ENCODE measurements at places on chromosomes 5 and 9.
A peak's percentile ranks its signal among the peaks of the same experiment; 100 is the strongest.

DNA sequence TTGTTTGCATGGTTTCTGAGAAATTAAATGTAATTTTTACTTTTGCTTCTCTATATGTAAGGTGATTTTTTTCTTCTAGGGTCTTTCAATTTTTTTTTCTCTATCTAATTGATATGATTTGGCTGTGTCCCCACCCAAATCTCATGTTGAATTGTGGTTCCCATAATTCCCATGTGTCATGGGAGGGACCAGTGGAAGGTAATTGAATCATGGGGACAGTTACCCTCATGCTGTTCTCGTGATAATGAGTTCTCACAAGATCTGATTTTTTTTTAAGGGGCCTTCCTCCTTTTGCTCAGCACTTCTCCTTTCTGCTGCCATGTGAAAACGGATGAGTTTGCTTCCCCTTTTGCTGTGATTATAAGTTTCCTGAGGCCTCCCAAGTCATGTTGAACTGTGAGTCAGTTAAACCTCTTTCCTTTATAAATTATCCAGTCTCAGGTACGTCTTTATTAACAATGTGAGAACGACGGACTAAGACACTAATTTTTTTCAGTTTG lies 150.8 kb downstream of the MTRR start:
- DNase-seq, result no peak

- DNase-seq, result no peak
Observed at GRCh38 chr9:18865542-18865941, 167.5 kb downstream of the SAXO1 start.

- no peak for DNase-seq
Observed at GRCh38 chr5:170538696-170539586, 35.1 kb downstream of the KCNIP1 start.

- no peak for DNase-seq
Observed at GRCh38 chr5:126982926-126983873, 47.2 kb downstream of the MARCHF3 start.

GRCh38 chr5:140239939-140240700 lies 62.8 kb downstream of the PFDN1 start:
- DNase-seq, result peak; percentile 56

- no peak for DNase-seq
Observed at GRCh38 chr9:131275332-131276093, 797 bp downstream of the FAM78A start.

DNA sequence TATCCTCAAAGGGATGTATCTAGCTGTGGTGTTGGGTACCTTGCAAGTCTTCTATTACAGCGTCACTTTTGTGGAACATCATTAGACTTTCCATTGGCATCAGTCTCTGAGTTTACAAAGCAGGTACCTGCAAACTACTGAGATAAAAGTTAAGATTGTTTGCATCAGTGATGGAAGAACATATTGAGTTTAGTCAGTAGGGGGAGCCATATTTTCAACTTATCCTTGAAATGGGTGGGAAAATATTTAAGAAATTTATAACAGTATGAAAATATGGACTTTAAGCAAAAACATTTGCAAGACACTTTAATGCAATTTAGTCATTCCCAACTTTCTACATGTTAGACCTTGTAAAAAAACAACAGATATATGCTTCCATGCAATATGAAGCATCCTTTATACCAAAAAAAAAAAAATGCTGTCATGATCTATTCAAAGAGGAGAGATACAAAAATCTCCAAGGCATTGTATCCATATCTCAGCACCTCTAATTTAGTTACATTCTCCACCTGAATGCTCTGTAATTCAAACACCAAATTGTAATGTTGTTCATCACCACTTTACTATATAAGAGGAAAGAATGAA lies 98.6 kb upstream of the ADAMTS19 start:
- peak; percentile 17 for DNase-seq

- no peak for DNase-seq
Observed at GRCh38 chr5:148825716-148826052, 727 bp upstream of the ADRB2 start.

DNA sequence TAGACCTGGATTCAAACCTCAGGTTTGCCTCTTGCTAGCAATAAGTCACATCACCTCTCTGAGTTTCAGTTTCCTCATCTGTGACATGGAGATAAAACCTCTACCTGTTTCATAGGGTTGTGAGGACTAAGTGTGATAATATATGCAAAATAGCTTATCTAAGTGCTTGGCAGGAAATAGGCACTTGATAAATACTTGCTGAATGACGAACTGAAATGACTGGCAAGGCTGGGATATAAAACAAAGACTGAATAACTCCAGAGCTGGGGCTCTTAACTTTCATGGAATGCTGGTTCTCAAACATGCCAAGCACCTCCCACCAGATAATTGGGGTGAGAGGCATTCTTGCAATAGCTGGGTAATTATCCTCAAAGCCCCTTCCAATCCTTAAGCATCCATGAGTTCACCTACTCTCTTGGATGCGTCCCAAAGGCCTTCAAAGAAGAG lies 87.6 kb downstream of the ADRB2 start:
- DNase-seq, result no peak

- DNase-seq, result peak; percentile 13
Observed at GRCh38 chr5:145936401-145937131, at the start of gene SH3RF2. Gene SH3RF2, plus strand, starts transcription at chr5:145936578. Its CDS starts 1,351 bp downstream, at chr5:145937929.

DNA sequence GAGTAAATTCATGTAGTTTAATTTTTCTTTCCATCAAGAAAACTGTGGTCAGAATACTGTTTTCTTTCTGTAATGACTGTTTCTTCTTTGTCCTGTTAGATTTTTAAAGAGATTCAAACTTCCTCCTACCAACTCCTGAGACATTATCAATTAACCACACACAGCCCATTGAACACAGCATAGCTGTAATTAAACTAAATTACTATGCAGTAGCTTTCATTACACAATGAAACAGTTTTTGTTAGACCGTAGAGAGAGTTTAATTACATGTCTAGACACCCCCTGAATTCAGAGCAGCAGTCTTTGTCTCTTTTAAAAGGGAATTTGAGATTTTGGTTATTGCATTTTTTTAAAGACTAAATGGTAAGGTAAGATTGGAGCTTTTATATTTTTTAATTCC lies 77.5 kb downstream of the STARD4 start:
- no peak for DNase-seq

DNA sequence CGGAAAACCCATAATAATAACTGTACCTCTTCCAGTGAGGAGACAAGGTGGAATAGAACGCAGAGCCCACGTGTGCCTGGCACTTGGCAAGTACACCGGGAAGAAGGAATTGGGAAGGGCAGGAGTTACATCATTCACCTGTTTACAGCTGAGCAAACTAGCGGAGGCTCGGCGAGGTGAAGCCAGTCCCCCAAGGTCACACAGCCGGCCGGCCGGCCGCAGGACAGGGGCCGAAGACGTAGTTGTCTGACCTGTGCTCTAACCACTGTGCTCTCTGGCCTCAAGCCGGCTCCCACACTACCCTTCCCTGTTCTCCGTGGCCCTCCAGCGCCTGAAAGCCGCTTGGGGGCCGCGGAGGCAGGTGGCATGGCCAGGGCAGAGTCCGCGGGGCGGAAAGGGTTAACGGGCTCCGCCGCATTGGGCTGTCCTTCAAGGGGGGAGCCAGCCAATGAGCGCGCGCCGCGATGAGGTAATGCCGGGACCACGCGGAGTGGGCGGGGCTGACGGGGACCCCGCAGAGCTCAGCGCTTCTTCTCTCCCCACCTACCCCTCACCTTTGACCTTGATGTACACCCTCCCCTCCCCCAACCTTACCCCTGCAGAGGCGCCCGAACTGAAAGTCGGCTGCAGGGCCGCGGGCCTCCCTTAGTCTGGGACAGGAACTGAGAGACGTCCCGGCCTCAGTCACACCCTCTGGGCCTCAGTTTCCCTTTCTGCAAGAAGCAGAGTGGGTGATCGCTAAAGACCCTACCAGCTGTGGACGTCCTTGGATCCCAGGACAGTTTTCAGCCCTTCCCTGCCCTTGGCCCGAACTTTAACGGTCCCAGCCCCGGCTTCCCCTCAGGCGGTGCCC lies 125.1 kb downstream of the C9orf50 start:
- DNase-seq, result peak; percentile 92

DNA sequence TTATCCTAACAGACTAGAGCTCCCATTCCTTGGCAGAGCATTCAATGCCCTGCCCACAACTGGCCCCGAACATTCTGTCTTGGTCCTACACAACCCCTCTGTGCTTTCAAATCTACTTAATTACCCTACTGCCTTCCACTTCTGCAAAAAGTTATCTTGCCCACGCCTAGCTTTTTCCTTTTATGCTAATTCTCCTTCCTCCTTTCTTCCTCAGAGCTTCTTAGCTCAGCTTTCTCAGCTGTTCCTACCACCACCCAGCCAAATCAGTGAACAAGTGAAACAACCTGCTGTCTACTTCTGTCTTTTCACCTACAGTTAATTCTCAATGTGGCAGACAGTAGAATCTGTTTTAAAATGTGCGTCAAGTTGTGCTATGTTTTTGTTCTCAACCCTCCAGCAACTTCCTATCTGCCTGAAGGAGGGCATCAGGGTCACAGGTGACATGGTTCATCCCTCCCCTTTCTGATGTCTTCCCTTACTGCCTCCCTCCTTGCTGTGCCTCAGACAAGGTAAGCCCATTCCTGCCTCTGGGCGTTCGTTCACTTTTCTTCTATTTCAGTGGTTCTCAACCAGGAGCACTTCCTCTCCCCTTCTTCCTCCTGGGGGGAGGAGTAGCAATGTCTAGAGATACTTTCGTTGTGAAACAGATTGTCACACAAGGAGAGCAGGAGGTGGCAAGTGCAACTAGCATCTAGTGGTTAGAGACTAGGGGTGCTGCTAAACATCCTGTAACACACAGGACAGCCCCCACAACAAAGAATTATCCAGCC lies 1.3 kb upstream of the REEP5 start:
- no peak for DNase-seq

- no peak for DNase-seq
Observed at GRCh38 chr9:129273941-129274684, 96.1 kb upstream of the IER5L start.

- peak; percentile 3 for DNase-seq
Observed at GRCh38 chr5:159497221-159497620, 166.9 kb upstream of the IL12B start.

DNA sequence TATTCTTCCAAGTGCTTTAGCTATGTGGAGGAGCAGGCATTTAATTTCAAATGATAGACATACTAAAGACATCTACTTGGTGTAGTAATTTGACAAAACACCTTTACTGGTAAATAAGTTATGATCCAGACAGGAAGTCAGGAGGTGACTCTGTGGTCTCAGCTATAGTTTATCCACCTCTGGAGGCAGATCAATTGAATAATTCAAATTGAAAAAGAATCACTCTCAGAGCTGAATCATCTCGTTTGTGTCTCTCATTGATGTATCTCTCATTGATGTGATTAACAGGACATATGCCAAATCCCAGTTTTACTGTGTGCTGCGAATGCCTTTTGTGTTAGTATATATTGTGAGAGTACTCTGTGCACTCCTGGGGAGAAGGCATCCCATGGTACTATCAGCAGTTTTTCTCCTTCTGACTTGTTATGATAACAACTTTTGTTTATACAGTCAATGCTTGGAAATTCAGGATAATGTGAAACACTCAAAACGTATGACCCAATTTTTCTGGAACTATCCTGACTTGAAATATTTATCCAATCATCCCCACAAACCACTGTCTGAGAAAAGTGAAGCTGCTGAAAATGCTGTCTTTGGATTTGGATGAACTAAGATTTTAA lies 48.5 kb upstream of the DAB2 start:
- DNase-seq, result no peak

GRCh38 chr5:38433160-38433861 lies 123.1 kb downstream of the LIFR start:
- no peak for DNase-seq

- DNase-seq, result no peak
Observed at GRCh38 chr9:71740199-71740598, 28.1 kb downstream of the CEMIP2 start.

- DNase-seq, result peak; percentile 27
Observed at GRCh38 chr9:121735065-121735792, 83.8 kb downstream of the DAB2IP start.

DNA sequence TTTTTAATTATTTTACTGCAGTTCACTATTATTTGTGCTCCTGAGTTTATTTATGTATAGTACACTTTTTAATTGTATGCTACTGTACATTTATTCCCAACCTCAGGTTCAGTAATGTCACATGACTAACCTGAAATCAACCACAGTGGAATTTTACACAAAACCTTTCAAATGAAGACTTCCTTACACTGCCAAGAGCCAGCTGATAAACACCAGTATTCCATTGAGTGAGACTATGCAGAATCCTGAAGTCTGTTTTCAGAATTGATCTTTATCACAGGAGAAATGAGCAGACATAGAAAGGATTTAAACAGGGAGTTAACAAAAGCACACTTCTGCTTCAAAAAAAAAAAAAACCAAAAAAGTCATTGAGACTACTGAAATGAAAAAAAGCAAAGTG lies 219.5 kb downstream of the PRR16 start:
- DNase-seq, result peak; percentile 67

GRCh38 chr5:140273401-140273877 lies 29.5 kb downstream of the PFDN1 start:
- no peak for DNase-seq

DNA sequence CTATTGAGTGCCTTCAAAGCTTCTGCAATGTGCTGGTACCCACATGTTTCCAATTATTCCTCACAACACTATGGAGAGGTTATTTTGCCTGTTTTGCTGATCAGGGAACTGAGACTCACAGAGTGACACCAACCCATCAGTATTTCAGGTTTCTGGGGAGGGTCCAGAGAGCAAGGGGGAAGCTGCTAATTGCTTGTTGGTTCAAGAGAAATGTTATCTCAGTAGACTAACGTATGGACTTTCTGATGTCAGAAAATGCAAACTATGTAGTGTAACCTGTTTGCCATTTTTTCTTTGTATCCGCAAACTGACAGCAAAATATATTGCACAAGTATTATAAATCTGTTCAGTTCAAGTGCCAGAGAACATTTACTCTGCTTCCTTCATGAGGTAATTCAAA lies 108.3 kb upstream of the MSX2 start:
- no peak for DNase-seq

- DNase-seq, result peak; percentile 33
Observed at GRCh38 chr5:178667101-178667500, 40.3 kb upstream of the CLK4 start.

- DNase-seq, result no peak
Observed at GRCh38 chr5:154090656-154091055, 51.9 kb downstream of the MFAP3 start.

- DNase-seq, result no peak
Observed at GRCh38 chr5:72082048-72082447, 25.2 kb upstream of the MAP1B start.

GRCh38 chr9:16308645-16309044 lies 561.8 kb downstream of the BNC2 start:
- DNase-seq, result no peak
